Tibial nerve (tissue), 4 donors: ENCODE measurements at places on chromosomes 3 and 15. TPM values are rescaled to one million over a fixed set of nuclear protein-coding genes. Genes with fewer than 3 reads are reported as not detected.

The NFKBIZ gene
- 91.0 TPM for total RNA-seq

The CNTN4 gene
- 106 TPM for total RNA-seq

The BFSP2 gene
- not detected for total RNA-seq

The SPSB4 gene
- total RNA-seq, result not detected

The PDZRN3 gene
- total RNA-seq, result 71.0 TPM

The A4GNT gene
- total RNA-seq, result not detected

The GRM7 gene
- total RNA-seq, result not detected

The SLC28A2 gene
- not detected for total RNA-seq

The NME9 gene
- not detected for total RNA-seq

The CD200 gene
- 12.6 TPM for total RNA-seq

The ZNF502 gene
- 3.7 TPM for total RNA-seq

The PCSK6 gene
- total RNA-seq, result 11.2 TPM

- DNase-seq, result no peak
Observed at GRCh38 chr3:109177908-109178307, 41.4 kb downstream of the C3orf85 start.

DNA sequence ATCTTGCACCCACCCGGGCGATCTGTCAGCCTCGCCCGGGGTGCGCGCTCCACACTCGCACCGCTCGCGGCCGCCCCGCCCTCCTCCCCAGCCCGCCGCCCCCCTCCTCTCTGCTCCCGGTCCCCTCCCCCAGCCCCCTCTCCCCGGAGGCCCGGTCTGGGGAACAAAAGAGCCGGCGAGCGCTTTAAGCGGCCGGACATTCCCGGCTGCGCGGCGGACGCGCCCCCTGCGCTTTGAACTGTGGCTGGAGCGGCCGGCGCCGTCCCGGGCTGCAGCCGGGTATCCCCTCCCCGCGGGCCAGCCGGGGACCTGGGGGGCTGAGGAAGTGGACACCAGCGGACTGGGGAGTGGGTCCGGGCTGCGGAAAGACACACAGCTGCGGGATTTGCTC is at the start of gene IGDCC3:
IGDCC3 (minus strand) TSS at position 27 of the 391 bp plus-strand sequence. CDS start 214 bp downstream, outside the sequence.
- DNase-seq, result no peak

GRCh38 chr3:144586382-144586781 is 614.8 kb downstream of the DIPK2A start:
- no peak for DNase-seq

- no peak for DNase-seq
Observed at GRCh38 chr3:136353461-136353860, 103.3 kb downstream of the PCCB start.

DNA sequence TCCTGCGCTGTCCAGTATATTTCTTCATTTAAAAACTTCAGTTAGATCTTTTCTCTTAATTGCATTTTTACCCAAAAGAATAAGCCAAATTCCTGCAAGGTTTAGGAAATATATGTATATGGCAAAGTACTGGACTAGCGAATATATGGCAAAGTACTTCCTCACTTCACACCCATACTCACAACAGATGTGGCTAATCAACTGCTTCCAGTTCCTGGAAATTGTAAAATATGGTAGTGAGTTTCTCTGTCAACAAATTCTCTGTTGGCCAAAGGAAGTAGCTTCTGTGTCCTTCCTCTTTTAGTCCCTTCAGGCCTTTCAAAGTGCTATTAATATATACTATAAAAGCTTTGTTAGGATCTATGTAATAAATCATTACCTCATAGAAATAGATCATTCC is 22.0 kb downstream of the GPR15 start:
- DNase-seq, result no peak

DNA sequence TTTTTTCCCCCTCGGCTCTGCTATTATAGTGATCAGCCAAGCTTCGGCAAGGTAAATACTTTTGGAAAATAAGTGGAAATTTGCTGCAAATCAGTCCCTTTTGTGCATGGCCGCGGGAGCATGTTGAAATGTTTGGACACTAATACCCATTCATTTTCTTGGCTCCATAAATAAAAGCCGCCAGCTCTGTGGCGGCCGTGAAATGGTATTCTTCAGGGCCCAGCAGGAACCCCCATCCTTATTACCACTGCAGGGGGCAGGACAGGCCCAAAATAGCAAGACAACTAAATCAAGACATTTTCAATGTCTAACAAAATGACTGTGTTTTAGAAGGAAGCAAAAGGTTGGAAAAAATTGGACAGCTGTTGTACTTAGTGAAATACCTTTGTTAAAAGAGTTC is 362.3 kb downstream of the NR2F2 start:
- DNase-seq, result no peak

DNA sequence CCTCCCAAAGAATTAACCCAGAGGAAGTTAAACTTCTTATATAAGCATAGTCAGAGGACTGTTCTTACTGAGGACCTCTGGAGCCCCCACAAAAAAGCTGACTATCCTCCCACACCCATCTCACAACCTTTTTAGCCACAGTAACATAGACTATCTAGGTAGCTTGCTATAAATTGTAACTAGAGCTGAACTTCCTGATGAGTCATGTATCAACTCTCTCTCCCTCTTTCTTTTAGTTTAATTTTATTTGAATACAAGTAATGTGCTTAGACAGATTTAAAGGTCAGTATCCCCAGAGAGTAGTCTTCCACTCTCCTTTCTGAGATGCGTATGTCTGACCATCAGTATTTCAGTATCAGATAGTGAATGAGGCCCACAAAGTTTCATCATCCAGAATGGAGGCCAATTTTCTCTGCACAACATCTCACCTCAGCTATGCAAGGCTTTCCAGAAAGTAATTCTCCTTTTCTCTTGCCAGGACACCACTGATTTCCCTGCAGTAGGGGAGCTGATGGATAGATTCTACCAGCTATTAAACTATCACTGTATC is 104.0 kb upstream of the MYRIP start:
- no peak for DNase-seq

GRCh38 chr15:69955240-69955894 is 142.3 kb downstream of the TLE3 start:
- no peak for DNase-seq

GRCh38 chr3:4708230-4708629 is 215.1 kb downstream of the ITPR1 start:
- no peak for DNase-seq

- no peak for DNase-seq
Observed at GRCh38 chr3:28243424-28244106, 2.1 kb downstream of the CMC1 start.

- DNase-seq, result no peak
Observed at GRCh38 chr15:100717596-100717995, 115.2 kb downstream of the ASB7 start.

- no peak for DNase-seq
Observed at GRCh38 chr15:38084289-38084688, 149.8 kb downstream of the TMCO5A start.

- no peak for DNase-seq
Observed at GRCh38 chr3:88151358-88151757, 1.6 kb downstream of the C3orf38 start.

GRCh38 chr15:90750186-90750585 is 33.0 kb downstream of the BLM start:
- DNase-seq, result no peak

- DNase-seq, result no peak
Observed at GRCh38 chr3:123169492-123169929, 32.2 kb upstream of the SEC22A start.

DNA sequence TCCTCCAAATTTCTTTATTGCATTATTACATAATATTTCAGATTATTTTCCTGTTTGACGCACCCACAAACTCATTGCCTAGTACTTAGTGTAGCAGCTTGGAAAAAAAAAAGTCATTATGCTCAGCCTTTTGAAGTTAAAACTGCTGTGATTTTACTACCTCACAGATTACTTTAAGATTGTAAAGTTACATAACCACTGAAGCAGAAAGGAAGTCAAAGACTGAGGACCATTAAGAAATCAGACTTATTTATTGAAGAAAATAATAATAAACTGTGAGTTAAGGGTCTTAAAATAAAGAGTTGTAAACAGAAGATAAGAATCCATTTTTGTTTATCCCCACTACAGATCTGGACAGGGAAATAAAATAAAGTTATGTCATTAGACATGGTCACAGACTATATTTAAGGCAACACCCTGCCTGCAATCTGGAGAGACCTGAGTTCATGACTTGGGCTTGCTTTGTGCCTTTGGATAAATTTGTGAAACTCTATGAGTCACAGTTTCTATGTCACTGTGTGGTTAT is 212.1 kb upstream of the ROBO2 start:
- no peak for DNase-seq

GRCh38 chr15:26260517-26261133 is 397.5 kb upstream of the ATP10A start:
- DNase-seq, result no peak

- no peak for DNase-seq
Observed at GRCh38 chr15:26392956-26393355, 379.9 kb downstream of the GABRB3 start.

DNA sequence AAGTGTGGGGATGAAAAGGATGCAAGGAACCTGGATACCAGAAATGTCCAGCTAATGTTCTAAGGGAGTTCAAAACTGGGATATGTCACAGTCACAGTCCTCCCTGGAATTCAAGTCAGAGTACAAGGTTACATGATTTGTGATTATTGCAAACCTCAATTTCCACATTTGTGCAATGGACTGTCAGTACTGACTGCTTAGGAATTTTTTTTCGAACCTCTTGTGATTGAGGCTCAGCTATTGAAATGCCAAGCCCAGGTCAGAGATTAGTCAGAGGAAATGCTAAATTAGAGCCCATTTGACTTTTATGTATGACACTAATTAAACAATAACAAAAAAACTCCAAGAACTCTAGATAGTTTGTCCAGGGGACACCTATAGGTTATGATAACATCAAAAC is 210.2 kb downstream of the THSD4 start:
- DNase-seq, result no peak

DNA sequence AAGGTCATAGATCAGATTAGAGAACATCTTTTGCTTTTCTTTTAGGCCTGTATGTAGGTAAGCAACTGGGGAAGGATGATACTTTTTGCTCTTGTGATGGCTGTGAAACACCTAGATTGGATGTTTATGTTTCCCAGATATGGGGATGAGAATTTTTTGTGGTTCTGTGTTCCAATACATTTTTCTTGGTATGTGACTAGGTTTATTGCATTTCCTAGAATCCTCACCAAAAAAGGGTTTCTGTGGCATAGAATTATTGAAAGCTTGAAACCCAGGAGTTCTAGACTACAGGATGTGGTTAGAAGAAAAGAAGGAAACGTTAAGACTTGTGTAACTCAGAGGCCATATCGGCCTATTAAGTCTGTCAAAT is 25.8 kb downstream of the OXNAD1 start:
- no peak for DNase-seq

GRCh38 chr15:99117563-99118257 is 12.8 kb downstream of the SYNM start:
- no peak for DNase-seq

DNA sequence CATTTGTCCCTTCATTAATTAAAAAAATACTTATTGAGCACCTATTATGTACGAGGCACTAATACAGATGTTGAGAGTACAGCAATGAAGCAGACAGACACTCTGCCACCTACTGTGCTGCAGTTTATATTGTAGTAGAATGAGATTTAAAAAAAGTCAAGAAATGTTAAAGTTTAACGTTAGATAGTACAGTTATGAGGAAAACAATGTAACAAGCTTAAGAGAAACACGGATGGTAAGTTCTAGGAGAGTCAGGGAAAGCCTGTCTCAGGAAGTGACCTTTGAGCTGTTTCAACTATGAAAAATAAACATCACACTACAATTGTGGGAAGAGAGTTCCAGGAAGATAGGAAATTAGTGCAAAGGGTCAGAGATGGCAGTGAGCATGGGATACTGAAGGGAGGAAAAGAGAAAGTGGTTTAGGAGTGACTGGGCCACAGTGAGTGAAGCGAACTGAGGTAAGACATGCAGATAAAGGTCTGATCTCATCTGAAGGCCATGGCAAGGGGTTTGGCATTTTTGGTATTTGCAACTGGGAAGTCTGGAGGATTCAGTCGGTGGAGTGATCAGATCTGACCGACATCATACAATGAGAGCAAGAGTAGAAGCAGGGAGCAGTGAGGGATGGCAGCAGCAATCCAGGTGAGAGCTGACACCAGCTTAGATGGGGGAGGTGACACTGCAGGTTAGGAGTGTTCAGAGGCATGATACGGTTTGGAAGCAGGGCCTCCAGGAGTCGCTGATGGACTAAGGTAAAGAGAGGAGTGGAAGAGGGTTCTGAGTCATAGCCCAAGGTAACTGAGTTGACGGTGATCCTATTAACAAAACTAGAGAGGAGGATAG is 28.5 kb downstream of the PLSCR4 start:
- no peak for DNase-seq

DNA sequence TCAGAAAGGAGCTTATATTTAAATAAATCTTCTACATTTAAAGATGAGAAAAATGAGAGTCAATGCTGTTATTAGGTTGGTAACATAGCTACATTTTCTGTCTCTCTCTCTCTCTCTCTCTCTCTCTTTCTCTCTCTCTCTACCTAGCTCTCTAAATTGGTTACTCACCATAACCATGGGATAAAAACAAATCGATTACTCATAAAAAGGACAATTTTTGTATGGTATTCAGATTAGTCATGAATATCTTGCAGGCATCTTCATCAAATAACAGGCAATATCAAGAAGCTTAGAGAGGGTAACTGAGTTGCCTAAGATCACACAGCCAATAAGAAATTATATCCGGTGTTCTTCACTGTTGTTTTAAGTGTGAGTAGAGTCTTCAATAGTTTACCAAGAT is 81.8 kb upstream of the ALCAM start:
- no peak for DNase-seq

- DNase-seq, result no peak
Observed at GRCh38 chr3:197598404-197598980, 42.7 kb upstream of the BDH1 start.

- DNase-seq, result no peak
Observed at GRCh38 chr3:12425850-12426579, 58.3 kb upstream of the TSEN2 start.

DNA sequence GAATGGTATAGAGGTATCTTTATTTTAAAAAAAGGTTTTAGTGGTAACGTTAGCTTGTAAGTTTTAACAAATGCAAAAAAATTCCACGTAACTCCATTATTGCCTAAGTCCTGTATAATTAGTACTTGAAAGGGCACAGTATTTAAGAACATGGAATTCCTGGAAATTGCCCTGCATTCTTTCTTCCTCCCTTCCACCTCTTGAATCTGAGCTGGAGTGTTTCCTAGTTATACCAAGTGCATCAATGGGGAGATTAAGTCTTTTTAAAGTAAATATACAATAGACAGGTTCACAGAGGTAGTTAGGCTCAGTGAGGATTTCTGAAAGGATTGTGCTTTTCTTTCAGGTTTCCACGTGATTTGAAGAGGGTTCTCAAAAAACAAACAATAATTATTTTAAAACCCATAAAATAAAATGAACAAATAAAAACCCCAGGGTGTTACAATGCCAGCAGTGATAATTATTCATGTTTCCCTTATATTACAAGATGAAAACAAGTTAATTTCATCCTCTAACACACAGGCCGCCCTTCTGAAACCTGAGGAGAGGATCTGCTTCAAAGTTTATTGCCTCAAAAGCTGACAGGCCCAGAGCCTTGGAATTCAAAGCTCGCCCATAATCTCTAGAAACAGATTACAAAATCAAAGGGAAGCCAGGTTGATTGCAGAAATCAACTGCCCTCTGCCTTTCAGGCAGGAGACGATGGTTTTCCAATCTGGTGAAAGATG is 128.8 kb upstream of the LMOD3 start:
- no peak for DNase-seq
